Inflammatory macrophage treated with lipopolysaccharide for 1 hour (primary cell): ENCODE measurements at places on chromosomes 16 and 17.

GRCh38 chr17:7132511-7133094, 18.0 kb upstream of the ASGR2 start:
- DNase-seq = peak; percentile 92

DNA sequence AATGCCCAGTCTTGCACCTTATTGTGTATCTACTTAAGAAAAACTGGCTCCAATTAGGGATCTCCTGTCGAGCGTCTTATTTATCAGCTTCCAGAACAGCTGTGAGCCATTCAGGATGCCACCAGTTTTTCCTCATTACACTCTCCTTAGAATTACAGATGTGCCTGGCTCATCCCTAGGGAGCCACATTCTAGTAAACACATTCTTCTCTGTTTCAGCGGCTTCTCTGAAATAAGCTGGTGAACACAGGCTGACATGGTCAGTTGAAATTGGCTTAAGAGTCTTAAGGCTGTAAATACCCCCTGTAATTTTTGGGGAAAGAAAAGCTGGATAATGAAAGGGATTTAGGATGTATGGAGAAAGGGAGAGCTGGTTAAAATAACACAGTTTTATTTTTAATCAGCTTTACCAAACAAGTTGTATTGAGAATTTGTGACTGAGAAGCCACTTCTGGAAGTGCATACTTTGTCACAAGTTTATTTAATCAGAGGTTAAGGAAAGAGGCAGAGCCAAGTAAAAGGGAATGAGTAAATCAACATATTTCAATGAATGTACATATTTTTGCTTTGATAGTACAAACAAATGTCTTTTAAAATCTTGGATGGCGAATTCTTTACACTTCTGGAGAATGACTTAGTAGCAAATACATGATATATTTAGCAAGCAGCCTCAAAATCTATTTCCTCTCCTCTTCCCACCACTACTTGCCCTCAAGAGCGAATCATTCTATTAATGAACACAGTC, 562.0 kb upstream of the GOT2 start:
- no peak for DNase-seq

- no peak for DNase-seq
These were observed 9.9 kb upstream of the LCAT start for GRCh38 chr16:67953641-67954375.

DNA sequence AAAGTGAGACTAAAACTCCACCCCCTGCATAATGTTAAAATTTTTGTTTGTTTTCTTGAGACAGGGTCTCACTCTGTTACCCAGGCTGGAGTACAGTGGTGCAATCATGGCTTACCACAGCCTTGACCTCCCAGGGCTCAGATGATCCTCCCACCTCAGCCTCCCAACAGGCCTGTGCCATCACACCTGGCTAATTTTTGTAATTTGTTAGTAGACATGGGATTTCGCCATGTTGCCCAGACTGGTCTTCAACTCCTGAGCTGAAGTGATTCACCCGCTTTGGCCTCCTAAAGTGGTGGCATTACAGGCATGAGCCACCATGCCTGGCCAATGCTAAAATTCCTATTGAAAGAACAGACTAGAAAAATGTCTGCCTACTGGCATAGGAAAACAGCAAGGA, 103.8 kb downstream of the TRIM37 start:
- no peak for DNase-seq
